ENCODE measurements at places on chromosomes 3 and 15. TPM values are rescaled to one million over a fixed set of nuclear protein-coding genes. Genes with fewer than 3 reads are reported as not detected.

The MYL3 gene
- total RNA-seq, result 0.15 TPM

The RHCG gene
- total RNA-seq, result 41.8 TPM

The ITPKA gene
- total RNA-seq, result 8.8 TPM

The ABHD5 gene
- total RNA-seq, result 21.1 TPM

The TM6SF1 gene
- total RNA-seq, result 0.07 TPM

The APBA2 gene
- 18.8 TPM for total RNA-seq

The GPR62 gene
- total RNA-seq, result not detected

The ECE2 gene
- not detected for total RNA-seq

The GABRR3 gene
- total RNA-seq, result not detected

The ZNF621 gene
- 8.4 TPM for total RNA-seq
